ENCODE measurements at places on chromosomes 2 and 18. TPM values are rescaled to one million over a fixed set of nuclear protein-coding genes. Genes with fewer than 3 reads are reported as not detected.

The GFPT1 gene
- 47.7 TPM for total RNA-seq

The TXNL4A gene
- total RNA-seq, result 7.4 TPM

The IRS1 gene
- total RNA-seq, result 46.7 TPM

The COL4A4 gene
- total RNA-seq, result 2.6 TPM

The TCF23 gene
- total RNA-seq, result 31.5 TPM

The RFTN2 gene
- 13.1 TPM for total RNA-seq

The GULP1 gene
- 87.9 TPM for total RNA-seq

The TEX44 gene
- not detected for total RNA-seq

The KCNK3 gene
- total RNA-seq, result 0.29 TPM

The PLGLB1 gene
- not detected for total RNA-seq

The NTSR2 gene
- not detected for total RNA-seq

The SERPINB13 gene
- not detected for total RNA-seq

The DNAJC27 gene
- 3.1 TPM for total RNA-seq

The FAM237A gene
- not detected for total RNA-seq
